ENCODE measurements at places on chromosomes 4 and X. TPM values are rescaled to one million over a fixed set of nuclear protein-coding genes. Genes with fewer than 3 reads are reported as not detected.

The CENPVL3 gene
- total RNA-seq = not detected

The MAGEA1 gene
- not detected for total RNA-seq

The CCDC149 gene
- not detected for total RNA-seq

The PAGE1 gene
- not detected for total RNA-seq

The TMPRSS11B gene
- not detected for total RNA-seq

The CYLC1 gene
- not detected for total RNA-seq

The PSAPL1 gene
- not detected for total RNA-seq

The CLGN gene
- total RNA-seq = 0.64 TPM

The ZNF827 gene
- 24.4 TPM for total RNA-seq

The HTR2C gene
- not detected for total RNA-seq

GRCh38 chrX:11887175-11887574 lies 129.1 kb downstream of the MSL3 start:
- DNase-seq = no peak

- DNase-seq = no peak
Measured at GRCh38 chr4:61200916-61201526, 895 bp downstream of the ADGRL3 start.

GRCh38 chr4:41236032-41236431 lies 20.7 kb upstream of the UCHL1 start:
- DNase-seq = no peak

- DNase-seq = no peak
Measured at GRCh38 chr4:41136456-41136855, 77.9 kb downstream of the APBB2 start.

- no peak for DNase-seq
Measured at GRCh38 chrX:45715748-45716147, 515.1 kb upstream of the DIPK2B start.

GRCh38 chr4:183961795-183962194 lies 56.7 kb downstream of the STOX2 start:
- no peak for DNase-seq

DNA sequence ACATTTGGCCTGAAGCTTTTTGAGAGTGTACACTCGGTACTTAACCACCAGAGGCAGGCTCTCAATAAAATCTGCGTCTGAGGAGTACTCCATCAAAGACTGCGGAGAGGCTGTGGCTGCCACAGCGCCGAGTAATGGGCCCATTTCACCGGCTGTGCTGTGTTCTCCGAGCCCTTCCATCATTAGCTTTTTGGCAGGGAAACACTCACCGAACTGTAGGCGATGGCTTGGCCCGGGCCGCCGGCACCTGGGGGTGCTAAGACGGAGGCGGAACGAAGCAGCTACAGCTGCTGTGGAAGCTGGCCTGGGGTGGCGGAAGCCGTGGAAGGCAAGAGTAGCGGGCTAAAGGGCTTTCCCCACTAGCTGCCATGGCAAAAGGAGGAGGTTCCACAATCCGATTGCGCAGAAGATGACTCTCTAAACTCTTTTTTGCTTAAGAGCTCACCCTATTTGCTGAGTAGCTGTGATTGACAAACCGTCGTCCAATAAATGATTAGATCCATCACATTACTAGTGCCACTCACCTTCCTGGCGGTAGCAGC lies 48.5 kb upstream of the PABPC1L2A start:
- no peak for DNase-seq

GRCh38 chr4:140675599-140676231 lies 80.5 kb downstream of the TBC1D9 start:
- no peak for DNase-seq

DNA sequence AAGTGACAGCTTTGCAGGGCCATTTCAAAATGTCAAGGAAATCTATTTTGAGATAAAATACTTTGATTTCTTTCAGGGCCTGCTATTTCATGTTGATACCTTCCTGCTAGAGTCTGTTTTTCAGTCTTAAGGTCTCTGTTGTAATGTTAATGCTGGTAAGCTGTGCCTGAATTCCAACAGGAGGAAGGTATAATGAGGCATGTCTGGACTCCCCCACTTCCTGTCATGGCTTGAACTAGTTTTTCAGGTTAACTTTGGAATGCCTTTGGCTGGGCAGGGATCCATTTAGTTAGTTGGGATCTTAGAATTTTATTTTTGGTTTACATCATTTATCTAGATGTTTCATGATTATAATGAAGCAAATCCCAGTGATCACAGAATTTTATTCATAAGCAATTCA lies 279.0 kb downstream of the CFAP47 start:
- no peak for DNase-seq

GRCh38 chrX:39310891-39311290 lies 509.6 kb downstream of the MID1IP1 start:
- no peak for DNase-seq

DNA sequence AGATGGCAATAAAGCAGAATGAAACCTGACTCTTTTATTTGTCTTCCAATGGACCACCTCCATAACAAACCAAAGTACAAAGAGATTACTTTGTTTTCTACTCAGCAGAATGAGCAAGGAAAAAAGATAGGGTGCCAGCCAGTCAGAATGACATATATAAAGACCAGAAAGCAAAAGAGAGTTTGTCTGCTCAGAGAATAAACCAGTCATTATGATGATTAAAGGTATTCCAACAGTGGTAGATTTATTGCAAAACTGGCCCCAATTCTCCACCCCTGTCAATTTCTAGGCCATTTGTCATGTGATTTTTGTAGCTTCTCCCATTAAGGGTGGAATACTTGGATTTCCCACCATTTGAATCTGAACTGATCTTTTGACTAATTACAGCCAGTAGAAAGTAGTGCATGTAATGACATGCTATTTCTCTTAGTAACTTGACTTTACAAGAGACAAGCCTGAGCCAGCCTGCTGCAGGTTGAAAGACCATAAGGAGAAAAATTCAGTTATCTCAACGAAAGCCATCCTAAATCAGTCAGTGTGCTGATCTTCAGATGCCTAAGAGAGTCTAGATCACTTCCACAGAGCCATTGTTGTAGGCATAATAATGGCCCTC lies 203.1 kb downstream of the EPHA5 start:
- no peak for DNase-seq

GRCh38 chrX:19814240-19814639 lies 73.2 kb downstream of the SH3KBP1 start:
- DNase-seq = no peak

Data from GM12878 (cell line).